RCC 7860 (cell line): ENCODE measurements at places on chromosomes 2 and 18.

- no peak for DNase-seq
These were observed 326.9 kb downstream of the SLC4A3 start for GRCh38 chr2:219954331-219954730.

- DNase-seq: peak; percentile 62
These were observed 17.4 kb upstream of the HAAO start for GRCh38 chr2:42809819-42810120.

- no peak for DNase-seq
These were observed 2.4 kb downstream of the MOGAT1 start for GRCh38 chr2:222673883-222674282.

- DNase-seq: no peak
These were observed 78.3 kb downstream of the TAF4B start for GRCh38 chr18:26304511-26304910.

- DNase-seq: peak; percentile 43
These were observed 34.4 kb upstream of the RAPGEF4 start for GRCh38 chr2:172701250-172701649.

GRCh38 chr2:118216224-118216623 lies 128.0 kb downstream of the INSIG2 start:
- no peak for DNase-seq

- DNase-seq: no peak
These were observed 11.5 kb downstream of the NTSR2 start for GRCh38 chr2:11658208-11659114.

GRCh38 chr18:8212896-8213780 lies 396.1 kb upstream of the RAB12 start:
- DNase-seq: no peak

DNA sequence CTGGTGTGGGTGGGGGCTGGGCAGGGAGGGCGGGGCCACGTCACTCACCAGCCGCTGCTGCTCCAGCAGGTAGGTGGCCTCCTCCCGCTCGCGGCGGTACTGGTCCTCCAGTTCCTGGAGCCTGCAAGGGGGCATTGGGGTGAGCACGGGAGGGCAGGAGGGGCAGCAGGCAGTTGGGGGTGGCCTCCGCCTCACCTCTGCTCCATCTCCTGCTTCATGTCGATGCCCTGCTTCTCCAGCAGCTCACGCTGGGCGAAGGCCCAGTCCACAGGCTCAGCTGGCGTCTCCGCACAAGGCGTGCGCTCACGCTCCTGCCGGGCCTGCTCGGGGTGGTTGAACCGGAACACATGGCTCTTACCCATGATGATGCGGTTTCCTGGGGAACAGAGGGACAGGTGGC lies 57.0 kb downstream of the KIF1A start:
- no peak for DNase-seq

GRCh38 chr2:238141541-238142318 lies 3.3 kb downstream of the KLHL30 start:
- peak; percentile 62 for DNase-seq
